ENCODE measurements at places on chromosomes 11 and 22.

DNA sequence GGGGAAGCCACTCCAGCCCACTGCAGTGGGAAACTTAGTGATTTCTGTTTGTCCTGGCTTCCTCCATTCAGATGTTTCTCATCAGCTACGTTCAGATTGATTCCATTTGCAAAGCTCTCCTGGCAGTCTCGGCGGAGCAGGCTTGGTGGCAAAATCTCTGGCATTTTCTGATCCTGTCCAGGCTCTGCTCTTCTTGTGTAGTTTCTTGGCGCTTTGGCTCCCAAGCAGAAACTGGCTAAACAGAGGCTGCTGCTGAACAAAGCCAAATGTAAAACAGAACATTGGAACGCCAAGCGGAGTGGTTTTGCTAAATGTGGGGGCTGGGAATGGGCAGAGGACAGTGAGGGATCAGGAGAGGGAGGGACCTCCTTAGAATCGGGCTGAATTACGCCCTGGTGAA lies 36.7 kb downstream of the ADAMTS8 start:
- no peak for DNase-seq

DNA sequence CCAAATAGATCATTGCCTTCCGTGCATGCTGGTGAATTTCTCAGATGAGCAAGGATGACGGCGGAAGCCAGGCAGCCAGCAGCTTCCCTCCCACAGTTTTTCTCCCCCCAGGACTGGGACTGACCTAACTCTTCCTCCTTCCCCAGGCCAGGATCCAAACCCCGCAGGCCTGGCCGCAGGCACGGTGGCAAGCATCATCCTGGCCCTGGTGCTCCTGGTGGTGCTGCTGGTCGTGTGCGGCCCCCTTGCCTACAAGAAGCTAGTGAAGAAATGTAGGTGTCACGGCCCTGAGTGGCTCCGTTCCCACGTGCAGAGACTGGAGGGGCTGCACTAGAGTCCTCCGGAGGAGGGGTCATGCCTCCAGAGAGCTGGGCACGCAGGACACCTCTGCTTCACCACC lies 20.5 kb downstream of the CD5 start:
- DNase-seq: no peak

DNA sequence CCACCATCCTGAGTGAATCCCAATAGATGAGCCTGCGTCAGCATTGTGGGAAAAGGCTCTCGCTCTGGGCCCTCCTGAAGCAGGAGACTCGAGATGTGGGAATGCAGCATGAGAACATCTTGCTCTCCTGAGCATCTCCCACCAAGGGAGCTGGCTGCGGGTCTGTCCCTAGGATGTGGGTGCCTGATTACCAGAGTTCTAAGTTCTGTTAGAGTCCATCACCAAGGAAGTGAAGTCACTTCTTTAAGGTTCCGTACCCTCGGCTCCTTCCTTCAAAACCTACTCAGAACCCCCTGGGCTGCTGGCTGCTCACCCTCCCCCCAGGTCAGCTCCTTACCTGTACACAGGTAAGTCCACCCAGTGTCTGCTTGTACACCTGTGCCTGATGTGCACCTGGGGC lies 100.5 kb upstream of the IGLL5 start:
- no peak for DNase-seq

GRCh38 chr11:7115780-7116179 lies 27.0 kb downstream of the RBMXL2 start:
- DNase-seq: no peak

GRCh38 chr11:125519860-125520834 lies 24.1 kb upstream of the FEZ1 start:
- no peak for DNase-seq

- no peak for DNase-seq
Observed at GRCh38 chr11:8587915-8588314, 6.1 kb downstream of the STK33 start.
